Fibroblast of villous mesenchyme (primary cell): ENCODE measurements at places on chromosomes 7 and 10. TPM values are rescaled to one million over a fixed set of nuclear protein-coding genes. Genes with fewer than 3 reads are reported as not detected.

DNA sequence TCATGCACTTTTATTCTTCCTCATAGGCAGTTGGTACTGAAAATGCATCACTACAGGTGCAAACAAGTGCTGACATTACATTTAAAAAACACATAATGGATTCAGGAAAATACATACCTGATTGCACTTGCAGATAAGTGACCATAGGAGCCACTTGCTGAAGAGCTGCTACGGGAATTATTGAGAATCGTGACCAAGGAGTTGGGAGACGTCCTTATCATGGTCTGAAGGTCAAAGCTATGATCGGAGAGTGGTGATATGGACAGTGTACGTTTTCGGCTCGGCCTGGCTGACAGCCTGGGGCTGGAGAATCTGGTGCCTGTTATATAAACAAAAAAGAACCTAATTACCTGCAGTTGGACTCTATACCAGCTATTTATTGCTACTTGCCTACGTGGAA lies 197.1 kb downstream of the GLI3 start:
- no peak for DNase-seq

GRCh38 chr10:91150631-91151030 lies 69.8 kb upstream of the PCGF5 start:
- DNase-seq = no peak

- no peak for DNase-seq
Observed at GRCh38 chr10:52210161-52210560, 103.9 kb upstream of the DKK1 start.

DNA sequence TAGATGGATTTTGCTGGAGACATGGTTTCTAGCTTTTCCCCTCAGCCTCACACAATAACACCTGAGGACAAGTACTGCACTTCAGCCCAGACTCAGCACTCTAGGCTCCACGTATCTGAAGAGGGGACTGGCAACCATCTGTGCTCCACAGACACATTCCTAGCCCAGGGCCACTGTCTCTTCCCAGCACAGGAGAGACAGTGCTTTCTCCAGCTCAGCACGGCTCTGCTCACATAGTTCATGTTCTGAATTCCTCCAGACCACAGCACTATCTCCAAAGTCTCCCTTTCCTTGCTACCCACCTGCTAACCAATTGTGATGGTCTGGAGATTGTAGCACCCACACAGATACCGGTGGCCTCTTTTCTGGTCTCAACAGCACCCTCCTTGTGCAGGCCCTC lies 114.5 kb downstream of the HTR7 start:
- DNase-seq = peak; percentile 10

GRCh38 chr10:63236113-63236935 lies 103.2 kb downstream of the NRBF2 start:
- DNase-seq = peak; percentile 97

DNA sequence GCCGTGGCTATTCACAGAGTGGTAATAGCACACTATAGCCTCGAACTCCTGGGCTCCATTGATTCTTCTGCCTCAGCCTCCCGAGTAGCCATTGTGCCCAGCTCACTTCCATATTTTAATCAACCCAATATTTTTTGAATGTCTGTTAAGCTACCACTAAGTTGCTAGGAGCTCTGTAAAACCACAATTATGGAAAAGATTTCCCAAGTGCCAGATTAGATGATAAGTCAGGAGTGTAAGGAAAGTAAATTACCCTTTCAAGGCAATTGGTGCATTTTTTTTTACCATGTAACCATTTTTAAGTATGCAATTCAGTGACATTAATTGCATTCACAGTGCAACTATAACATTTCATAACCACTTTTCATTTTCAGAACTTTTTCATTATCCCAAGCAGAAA lies 87.5 kb upstream of the GATAD1 start:
- DNase-seq = peak; percentile 63

GRCh38 chr7:122886357-122887081 lies at the start of gene CADPS2:
TSS of gene CADPS2 (minus strand) at chr7:122886460. CDS start at chr7:122886337, 123 bp downstream.
- DNase-seq = peak; percentile 86

DNA sequence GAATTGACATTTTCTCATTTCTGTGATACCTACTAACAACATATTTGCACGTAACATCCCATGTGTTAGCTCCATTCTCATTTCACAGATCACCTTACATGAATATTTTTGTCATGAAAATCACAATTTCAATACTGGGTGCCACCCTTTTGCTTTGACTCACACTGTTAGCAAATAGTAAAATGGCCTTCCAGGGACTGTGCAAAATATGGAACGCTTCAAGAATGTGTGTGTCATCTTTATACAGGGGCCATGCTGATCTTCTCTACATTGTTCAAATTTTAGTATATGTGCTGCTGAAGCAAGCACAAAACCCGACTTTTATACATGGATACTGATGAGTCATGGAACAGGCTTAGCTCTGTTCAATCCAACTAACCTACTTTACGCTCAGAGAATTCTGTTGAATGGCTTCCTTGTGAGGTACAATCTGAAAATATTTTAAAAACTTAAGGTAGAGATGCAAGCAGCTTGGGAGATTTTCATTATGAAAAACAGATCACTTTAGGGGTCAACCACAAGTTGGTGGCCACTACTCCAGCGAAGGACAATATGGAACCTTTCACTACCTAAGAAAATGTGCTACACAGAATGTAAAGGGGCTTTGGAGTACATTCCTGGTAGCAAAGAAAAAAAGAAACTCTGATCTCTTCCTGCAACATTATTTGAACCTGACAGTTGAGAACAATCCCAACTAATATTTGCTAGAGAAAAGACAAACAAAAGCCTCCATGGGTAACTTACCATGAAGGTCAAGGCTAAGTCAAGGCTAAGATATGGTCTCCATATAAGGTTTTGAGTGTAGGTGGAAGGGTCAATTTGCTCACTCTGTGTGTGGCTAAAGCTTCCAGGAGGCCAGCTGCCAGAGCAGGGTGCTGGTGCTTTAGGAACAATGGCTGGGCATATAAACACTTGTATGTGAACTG lies 11.9 kb downstream of the ANKRD26 start:
- no peak for DNase-seq

- DNase-seq = peak; percentile 63
Observed at GRCh38 chr7:30276203-30276900, 8.0 kb upstream of the ZNRF2 start.

DNA sequence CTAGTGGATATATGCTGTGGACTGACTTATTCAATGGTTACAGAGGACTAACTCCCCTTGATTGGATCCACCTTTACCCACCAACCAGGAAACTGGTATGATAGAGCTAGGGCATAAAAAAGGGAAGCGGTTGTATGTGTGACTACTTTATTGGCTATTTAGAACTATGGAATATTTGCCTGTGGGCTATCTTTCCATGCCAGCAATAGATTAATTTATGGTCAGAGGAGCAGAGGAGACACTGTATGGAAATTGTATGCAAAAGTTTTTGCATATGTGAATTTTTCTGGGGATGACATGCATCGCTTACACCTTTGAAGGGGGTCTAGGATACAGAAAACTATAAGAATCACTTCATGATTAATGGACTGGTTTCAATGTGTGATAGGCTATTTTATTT lies 105.7 kb downstream of the LHFPL3 start:
- no peak for DNase-seq

DNA sequence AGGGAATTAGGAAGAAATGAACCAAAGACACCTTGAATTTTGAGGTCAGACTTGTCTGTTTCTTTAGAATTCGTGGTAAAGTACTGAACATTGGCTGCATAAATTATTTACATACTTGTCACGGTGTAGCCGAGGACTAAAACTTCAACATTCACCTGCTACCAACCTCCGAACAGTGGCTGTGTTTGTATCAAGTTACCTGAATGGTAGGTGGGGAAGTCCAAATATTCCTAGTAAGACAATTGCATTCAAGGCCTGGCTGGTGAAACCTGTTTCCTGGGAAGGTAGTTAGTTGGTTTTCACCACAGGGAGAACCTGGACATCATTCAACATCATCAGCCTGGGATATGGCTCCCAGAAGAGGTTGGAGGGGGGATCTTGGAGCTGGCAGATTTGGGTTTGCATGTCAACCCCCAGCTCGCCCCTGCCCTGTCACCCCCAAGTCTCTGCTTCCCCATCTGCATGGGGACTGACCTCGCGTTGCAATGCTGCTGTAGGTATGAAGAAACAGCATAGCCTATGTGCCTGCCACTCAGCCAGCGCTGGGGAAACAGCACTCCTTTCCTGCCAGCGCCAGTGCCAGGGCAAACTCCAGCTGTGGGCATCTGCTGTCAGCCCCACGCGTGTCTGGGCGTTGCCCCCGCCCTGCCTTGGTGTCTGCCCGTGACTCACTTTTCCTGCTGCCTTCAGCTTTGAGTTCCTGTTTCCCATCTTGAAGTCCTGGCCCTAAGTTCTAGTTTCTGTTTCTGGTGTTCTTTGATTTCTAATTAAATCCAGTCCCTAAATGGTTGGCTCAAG lies 12.7 kb upstream of the LARP4B start:
- DNase-seq = peak; percentile 59

- DNase-seq = no peak
Observed at GRCh38 chr7:28847681-28848080, 110.4 kb downstream of the TRIL start.

- no peak for DNase-seq
Observed at GRCh38 chr7:118054529-118054928, 129.4 kb upstream of the LSM8 start.

- no peak for DNase-seq
Observed at GRCh38 chr7:15084368-15084767, 181.8 kb upstream of the DGKB start.

- DNase-seq = peak; percentile 53
Observed at GRCh38 chr10:24645784-24646183, 77.9 kb downstream of the ARHGAP21 start.

DNA sequence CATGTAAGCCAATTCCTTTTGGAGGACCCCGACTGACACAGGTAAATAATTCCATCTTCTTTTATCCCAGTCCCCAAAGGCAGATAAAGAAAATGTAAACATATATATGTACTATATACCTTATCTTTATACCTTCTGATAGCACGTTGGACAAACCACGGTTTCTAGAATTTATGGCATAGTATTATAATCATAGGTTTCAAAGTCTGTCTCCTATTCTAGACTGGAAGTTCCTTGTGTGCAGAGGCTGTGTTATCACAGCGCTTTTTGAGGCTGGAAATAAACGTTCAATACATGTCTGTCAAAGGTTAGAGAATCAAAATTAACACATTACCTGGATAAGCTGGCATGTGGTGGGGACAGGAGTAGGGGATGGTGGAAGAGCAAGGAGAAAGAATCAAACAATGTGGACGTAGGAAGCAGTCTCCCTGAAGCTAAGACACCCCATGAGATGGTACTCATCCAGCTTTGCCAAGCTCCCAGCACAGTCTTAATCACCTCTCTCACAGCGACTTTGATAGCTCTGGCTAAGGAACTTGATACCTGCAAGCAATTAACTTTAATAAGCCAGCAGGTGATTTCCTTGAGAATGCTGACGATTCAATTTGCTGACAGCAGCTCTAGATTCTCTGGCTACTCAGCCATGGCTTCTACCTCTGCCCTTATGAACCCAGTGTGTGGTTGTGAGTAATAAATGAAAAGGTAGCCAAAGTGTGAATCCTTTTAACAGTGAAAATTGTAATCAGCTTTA lies 208.4 kb upstream of the LRRTM3 start:
- no peak for DNase-seq

GRCh38 chr10:71985542-71986250 lies 21.5 kb downstream of the CHST3 start:
- peak; percentile 79 for DNase-seq

GRCh38 chr10:6497620-6498019 lies 82.5 kb downstream of the PRKCQ start:
- DNase-seq = no peak

DNA sequence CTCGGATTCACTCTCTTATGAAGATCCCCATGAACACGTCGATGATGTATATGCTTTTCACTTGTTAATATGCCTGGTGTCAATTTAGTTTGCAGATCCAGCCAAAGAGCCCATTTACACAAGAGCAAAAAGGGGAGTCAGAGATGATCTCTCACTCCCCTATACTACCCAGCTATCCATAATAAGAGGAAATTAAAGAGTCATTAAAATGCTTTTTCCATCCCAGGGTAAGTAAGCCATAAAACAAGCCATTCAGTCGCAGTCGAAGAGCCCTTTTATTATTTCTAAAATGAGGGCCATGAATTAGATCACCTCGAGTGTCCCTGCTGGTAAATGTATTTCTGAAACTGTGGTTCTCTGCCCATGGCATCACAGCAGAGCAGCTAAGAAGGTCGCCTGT lies 41.2 kb downstream of the CHCHD3 start:
- no peak for DNase-seq

DNA sequence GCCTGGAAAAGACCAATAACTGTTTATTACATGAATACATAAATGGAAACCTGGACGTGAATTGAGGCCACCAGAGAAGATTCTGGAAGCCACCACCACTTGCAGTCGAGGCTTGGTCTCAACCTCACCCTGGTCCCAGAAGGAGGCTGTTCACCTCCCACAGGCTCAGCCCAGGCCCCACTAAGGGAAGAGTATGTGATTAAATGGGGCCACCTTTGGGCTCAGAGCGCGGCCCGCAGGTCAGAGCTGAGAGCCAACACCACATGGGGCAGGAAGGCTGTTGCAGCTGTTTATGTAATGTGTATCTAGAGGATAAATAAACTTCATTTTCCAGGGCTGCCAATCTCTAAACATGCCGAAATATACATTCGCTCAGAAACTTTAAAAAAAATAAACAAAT lies 17.6 kb upstream of the FGFR2 start:
- peak; percentile 28 for DNase-seq

DNA sequence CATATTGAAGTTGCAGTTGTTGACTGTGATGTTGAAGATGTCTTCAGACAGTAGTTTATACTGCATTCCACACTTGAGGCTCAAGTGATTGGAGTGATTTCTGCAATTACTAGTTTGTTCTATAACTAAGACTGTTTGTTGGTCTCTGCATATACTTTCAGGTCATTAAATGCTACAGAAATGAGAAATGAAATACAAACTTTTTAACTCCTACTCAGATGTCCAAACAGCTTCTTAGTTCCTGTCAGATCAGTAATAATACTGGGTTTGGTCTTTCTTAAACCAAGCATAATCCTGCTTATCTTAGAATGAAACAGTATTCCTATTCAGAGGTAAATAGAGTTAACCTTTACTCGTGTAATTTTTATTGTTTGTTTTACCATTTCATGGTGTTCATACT lies 115.9 kb downstream of the CCNY start:
- no peak for DNase-seq

GRCh38 chr7:150356265-150356897 lies 12.2 kb upstream of the REPIN1 start:
- peak; percentile 55 for DNase-seq

- DNase-seq = peak; percentile 45
Observed at GRCh38 chr10:7432884-7433726, 22.3 kb upstream of the SFMBT2 start.

The TRIM50 gene
- total RNA-seq = not detected in 2 replicates

The CLDN3 gene
- total RNA-seq = not detected in 2 replicates

The LRRN3 gene
- 0.64 and 0.86 TPM in 2 replicates for total RNA-seq

The TLL2 gene
- under 0.01 TPM in 1 of 2 replicates, not detected in the other for total RNA-seq

The HOXA3 gene
- 9.3 and 11.7 TPM in 2 replicates for total RNA-seq

The MYH16 gene
- total RNA-seq = not detected in 2 replicates

The COL26A1 gene
- not detected in 2 replicates for total RNA-seq

The HMX3 gene
- not detected in 2 replicates for total RNA-seq

The MIOS gene
- 28.7 and 44.9 TPM in 2 replicates for total RNA-seq

The EBF3 gene
- 0.32 and 6.0 TPM in 2 replicates for total RNA-seq

The SPDYE6 gene
- not detected in 2 replicates for total RNA-seq

The CACNB2 gene
- under 0.01 and 1.3 TPM in 2 replicates for total RNA-seq

The NPFFR1 gene
- not detected in 2 replicates for total RNA-seq

The CUL2 gene
- total RNA-seq = 29.0 and 41.9 TPM in 2 replicates

The NODAL gene
- total RNA-seq = not detected in 2 replicates

The MCM10 gene
- 7.8 and 8.1 TPM in 2 replicates for total RNA-seq

The MYPN gene
- total RNA-seq = 4.5 and 18.6 TPM in 2 replicates
